ENCODE measurements at places on chromosomes 7 and 10. TPM values are rescaled to one million over a fixed set of nuclear protein-coding genes. Genes with fewer than 3 reads are reported as not detected.

- no peak for DNase-seq
Measured at GRCh38 chr7:27166531-27167505, 1.5 kb upstream of the HOXA9 start.

DNA sequence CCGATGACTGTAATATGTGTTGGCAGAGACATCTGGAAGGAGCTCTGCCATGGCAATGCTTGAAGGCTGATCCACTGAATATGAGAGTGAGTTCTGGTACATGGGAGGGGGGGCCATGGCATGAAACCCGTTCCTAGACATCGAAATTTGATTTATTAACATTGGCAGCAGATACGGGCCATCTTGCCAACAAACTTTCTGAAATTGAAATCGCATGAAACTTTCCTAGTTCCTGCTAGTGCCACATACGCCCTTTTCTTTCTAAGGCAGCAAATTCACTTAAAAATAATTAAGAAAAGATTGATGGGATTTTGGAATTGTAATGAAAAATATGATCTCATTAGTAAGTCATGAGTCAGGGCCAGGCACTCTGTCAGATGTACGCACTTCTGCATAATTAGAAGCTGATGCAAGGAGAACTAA lies 91.8 kb upstream of the KMT2C start:
- no peak for DNase-seq

- no peak for DNase-seq
Measured at GRCh38 chr10:101260764-101261481, 31.7 kb upstream of the LBX1 start.

The RBM17 gene
- 266 TPM for total RNA-seq

DNA sequence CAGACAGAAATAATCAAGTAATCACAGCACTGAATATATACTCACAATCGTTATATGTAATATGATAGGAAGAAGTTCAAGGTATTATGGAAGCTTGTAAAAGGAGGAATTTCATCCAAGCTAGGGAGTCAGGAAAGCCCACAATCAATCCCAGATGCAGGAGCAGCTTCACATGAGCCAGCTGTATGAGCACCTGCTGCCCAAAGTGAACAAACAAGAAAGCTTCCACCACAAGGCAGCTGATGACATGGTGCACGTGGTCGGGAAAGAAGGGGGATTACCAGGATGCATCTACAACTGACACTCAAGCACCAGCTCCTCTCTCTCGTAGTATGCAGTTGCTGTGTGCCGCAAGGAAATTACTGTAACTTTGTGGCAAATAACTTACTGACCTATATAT lies 225.2 kb downstream of the XPNPEP1 start:
- DNase-seq: no peak

GRCh38 chr10:80452640-80453039 lies 1.5 kb upstream of the TSPAN14 start:
- DNase-seq: no peak

The RAB19 gene
- 12.5 TPM for total RNA-seq

The RAMP3 gene
- 0.14 TPM for total RNA-seq

DNA sequence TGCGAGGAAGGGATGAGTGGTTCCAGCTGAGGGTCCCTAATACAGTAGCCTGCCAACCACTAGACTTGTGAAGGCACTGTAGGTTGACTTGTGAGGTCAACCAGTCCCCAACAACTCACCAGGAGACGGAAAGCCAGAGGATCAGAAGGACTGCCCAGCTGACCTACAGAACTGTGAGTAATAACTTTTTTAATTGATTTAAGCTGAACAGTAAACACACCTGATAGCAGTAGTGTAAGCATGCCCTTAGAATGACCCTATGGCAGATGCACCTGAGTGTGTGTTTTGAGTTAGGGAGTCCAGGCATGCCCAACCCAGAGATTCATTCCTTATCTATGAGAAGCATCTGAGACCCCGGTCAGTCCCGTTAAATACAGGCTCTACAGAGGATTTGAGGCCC lies 14.1 kb downstream of the PRLHR start:
- no peak for DNase-seq

DNA sequence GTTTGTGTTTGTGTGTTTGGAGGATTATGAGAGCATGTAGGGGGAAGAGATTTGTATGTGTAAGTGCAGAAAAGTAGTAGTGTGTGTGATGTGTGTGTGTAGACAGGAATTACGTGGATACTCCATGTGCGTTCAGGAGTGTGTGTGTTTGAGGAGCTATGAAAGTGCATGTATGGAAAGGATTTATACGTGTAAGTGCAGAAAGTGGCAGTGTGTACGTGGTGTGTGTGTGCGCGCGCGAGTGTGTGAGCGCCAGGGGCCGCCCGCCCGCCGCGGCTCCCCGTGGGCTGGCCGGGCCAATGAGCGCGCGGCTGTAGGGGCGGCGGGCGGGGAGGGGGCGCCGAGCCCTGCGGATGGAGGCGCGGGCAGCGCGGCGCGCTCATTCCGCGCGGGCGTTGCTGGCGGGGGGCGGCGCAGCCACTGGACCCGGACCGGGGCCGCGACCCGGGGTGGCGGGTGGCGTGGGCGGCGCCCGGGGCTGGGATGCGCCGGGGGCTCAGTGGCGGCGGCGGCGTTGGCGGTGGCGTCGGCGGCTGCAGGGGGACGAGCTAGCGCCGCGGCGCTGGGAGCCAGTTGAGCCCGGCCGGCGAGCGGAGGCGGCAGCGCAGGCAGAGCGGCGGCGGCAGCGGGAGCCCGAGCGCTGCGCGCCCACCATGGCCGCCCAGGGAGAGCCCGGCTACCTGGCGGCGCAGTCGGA lies at the start of gene BICC1:
Gene BICC1 (plus strand): TSS at position 382 of the 697 bp plus-strand sequence. CDS start 272 bp downstream, at position 654.
- DNase-seq: no peak

DNA sequence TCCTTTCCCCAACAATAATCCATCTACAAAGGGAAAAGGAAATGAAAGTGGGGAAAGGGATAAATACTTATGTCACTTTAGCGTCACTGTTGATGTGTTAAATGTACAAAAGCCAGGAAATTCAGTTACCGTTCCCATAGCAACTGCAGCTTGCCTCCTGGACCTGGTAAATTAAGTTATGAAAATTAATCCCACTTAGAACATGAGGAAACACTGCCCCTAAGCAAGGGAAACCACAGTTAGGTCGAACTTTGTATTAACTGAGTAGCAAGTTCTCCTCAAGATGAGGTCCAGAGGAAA lies 338.2 kb upstream of the AOAH start:
- DNase-seq: no peak

- DNase-seq: no peak
Measured at GRCh38 chr7:108253275-108254044, 123.3 kb upstream of the LAMB4 start.

DNA sequence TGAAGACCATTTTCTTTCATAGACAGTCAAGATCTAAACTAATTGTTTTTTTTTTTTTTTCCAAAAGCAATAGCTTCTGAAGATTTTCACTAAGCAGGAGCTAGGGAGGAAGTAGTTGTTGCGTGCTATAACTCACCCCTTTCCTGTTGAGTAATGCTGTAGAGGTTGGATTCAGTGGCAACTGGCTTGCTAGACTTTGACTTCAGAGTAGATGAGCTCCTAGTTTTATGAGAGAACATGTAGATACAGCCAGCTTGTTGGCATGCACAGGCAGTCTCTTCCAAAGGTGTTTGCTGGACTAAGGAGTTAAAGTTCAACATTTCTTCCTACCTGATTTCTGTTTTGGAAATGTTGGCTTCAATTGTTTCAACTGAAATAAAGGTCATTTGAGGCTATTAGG lies 66.2 kb upstream of the MXI1 start:
- no peak for DNase-seq

The CASTOR2 gene
- total RNA-seq: 5.7 TPM
